ENCODE measurements at places on chromosomes 7 and 10.

GRCh38 chr10:64619102-64619501 is 1097.9 kb downstream of the REEP3 start:
- DNase-seq, result no peak

GRCh38 chr7:16561943-16562342 is 35.3 kb downstream of the LRRC72 start:
- DNase-seq, result no peak

DNA sequence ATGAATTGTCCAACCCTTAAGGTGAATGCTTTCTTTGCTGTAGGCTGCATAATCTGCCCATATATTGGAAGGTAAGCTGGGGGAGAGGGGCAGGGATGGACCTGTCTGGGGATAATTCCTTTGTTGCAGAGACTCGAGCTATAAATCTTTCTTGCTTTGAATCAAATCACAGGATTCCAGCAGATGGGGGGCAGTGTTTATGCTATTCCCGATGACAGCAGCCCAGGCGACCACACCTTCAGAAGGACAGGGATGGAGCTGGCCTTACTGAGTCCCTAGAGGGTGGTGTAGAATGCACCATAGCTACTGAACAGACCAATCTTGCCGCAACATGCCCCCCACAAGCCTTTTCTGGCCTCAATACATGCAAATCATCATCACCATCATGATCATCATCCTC is 2.5 kb downstream of the PODXL start:
- no peak for DNase-seq

- DNase-seq, result peak; percentile 37
These were observed 71.5 kb downstream of the ZMIZ1 start for GRCh38 chr10:79140085-79140793.

DNA sequence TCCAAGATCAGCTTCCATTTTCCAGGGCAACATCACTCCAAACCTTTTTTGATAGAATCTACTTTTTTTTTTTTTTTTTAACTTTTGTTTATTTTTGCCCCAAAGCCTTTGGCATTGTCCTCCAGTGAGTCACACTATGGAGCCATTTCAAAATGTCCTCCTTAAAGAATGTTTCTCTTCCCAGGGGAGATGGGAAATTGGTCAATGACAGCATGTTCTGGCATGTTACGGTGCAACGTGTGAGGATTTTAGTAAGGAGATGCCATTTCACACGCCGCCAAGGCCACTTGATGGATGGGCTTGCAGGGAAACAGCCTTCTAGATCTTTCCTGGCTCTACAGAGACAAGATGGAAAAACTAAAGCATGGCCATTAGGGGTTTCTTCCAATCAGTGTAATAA is 30.7 kb upstream of the TRIL start:
- no peak for DNase-seq

GRCh38 chr7:91636129-91636724 is 244.3 kb downstream of the MTERF1 start:
- peak; percentile 4 for DNase-seq

DNA sequence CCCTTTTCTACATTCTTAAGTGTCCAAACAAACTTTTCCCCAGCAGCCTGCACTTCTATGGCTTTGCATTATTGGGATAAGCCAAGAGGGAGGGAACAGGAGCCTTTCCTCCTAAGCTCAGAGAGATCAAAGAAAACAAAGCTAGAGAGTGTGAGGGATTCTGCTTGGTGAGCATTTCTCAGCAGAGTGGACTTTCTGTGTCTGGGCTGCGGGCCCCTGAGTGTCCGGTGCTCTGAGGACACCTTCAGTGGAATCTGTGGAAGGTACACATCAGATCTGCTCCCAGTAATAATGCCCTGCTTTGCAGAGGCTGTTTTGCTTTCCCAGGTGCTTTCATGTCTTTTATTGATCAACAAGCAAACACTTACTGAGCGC is 50.2 kb downstream of the KCNMA1 start:
- DNase-seq, result no peak

GRCh38 chr7:135197343-135197742 is 14.0 kb downstream of the WDR91 start:
- no peak for DNase-seq

- DNase-seq, result no peak
These were observed 352.7 kb downstream of the CXCL12 start for GRCh38 chr10:44032216-44032615.

DNA sequence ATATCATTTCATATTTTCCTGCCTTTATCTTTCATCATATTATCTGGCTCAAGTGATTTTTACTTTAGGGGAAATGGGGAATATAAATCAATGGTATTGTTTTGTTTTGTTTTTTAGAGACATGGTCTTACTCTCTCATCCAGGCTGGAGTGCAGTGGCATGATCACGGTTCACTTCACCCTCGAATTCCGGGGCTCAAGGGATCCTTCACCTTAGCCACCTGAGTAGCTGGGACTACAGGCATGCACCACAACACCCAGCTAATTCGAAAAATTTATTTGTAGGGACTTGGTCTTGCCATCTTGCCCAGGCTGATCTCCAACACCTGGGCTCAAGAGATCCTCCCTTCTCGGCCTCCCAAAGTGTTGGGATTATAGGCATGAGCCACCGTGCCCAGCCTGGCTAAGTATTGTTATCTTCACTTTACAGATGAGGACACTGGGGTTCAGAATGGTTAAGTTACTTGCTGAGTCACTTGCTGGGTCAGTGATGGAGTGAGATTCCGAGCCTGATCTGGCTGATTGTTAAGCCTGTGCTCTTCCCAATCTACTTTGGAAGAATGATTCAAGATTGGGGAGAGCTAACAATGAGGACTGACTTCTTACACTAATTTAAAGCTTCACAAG is 3.7 kb upstream of the SLC16A9 start:
- DNase-seq, result no peak

DNA sequence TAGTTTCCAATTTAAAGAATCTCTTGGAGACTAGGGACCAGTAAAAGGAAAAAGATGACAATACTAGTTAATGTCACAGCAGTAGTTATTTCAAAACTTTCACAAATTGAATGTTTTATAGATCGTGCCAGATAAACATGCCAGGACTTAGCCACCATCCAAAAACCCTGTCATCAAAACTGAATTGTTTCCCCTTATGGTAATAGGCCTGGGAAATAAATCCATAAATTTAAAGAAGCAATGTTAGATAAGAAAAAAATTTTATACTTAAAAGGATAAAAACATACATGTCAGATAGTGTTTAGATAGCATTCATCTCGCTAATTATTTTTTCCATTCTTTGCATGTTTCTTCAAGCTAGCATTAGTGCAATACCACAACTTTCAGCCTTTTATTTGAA is 71.2 kb downstream of the SUGCT start:
- no peak for DNase-seq

DNA sequence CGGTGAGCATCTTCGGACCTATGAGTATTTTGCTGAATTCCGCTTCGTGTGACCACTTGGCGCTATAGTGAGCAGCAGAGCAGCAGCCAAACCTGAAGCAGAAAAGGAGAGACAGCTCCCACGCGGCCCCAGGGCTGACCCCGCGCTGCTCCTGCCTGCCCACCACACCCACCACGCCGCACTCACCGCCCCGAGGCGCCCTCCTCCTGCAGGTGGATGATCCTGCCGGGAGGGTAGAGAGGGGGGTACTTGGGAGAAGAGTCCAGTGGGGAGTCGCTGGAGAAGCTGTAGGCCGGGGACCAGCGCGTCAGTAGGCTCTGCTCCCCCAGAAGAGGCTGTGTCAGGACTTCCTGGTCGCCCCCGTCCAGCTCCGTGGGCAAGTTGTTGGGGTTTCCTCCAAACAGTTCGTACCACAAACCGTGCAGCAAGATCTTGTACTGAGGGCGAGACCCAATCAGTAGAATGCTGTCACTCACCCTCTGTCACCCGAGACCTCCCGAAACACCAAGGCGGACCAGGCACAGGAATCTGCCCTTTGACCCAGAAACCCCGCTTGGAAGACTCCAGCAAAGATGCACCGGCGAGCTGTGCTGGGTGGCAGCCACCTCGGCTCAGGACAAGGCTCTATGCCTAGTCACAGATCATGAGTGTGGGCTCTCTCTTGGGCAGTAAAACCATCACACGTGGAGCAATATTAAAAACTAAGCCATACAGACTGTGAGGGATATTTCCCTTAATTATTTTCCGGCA is 37.6 kb downstream of the DAGLB start:
- DNase-seq, result no peak

DNA sequence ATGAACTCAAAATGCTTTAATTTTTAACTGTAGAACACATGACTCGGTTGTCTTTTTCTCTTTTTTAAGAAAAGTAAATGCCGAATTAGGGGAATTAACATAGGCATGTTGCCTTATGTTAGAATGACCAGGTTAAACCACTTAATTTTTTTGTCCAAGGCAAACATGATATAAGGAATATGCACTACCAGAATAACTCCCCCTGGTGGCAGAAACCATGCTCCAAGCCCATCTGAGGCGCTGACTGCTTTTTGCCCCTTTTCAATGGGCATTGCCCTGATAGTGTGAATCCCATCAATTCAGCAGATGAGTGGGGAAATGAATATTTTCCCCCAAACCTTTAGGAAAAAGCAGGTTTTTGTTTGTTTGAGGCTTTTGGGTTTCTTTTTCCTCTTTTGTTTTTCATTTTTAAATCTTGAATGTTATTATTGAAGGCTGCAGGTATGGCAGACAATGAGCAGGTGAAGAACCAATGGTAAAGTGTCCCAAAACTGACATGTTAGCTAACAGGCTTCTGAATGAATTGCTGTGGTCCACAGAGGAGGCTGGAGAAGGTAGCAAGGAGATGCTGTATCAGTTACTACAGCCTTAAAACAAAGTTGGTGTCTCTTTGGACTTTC is 284.3 kb downstream of the SORCS3 start:
- peak; percentile 6 for DNase-seq

DNA sequence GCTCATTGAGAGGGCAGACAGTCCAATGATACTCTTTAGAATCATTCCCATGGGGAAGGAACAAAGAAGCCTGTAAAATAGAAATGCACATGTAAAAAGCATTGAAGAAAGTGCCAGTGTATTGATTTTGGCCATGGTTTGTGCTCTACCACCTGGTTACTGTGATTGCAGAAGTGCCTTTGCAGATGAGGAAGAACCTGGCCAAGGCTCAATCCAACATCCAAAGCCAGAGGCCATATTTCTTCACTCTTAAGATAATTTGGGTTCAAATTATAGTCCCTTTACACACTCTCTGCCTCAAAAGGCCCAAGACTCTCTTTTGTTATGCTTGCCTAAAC is 122.1 kb downstream of the EGFR start:
- no peak for DNase-seq

- DNase-seq, result no peak
These were observed 219.2 kb upstream of the CTBP2 start for GRCh38 chr10:125379592-125379991.

- DNase-seq, result no peak
These were observed 984.8 kb upstream of the LRRTM3 start for GRCh38 chr10:65940816-65941662.

- no peak for DNase-seq
These were observed 96.8 kb downstream of the DKK1 start for GRCh38 chr10:52410916-52411315.

DNA sequence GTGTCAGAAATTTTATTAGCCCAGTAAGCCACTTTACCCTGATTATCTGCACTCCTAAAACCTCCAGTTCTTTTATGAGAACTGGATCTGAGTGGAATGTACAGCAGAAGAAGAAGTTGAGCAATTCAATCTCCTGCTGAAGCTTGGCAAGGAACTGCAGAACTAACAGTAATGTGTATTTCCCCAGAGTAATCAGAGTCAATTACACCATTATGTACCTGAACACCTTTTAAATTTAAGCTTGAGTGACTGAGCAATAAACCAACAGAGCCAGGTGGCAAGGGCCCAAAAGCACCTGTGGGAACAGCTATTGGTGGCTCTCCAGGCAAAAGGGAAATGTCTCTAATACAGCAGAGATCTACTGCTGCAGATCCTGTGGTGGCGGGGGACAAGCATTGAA is 40.1 kb upstream of the AKR1C2 start:
- DNase-seq, result peak; percentile 30

DNA sequence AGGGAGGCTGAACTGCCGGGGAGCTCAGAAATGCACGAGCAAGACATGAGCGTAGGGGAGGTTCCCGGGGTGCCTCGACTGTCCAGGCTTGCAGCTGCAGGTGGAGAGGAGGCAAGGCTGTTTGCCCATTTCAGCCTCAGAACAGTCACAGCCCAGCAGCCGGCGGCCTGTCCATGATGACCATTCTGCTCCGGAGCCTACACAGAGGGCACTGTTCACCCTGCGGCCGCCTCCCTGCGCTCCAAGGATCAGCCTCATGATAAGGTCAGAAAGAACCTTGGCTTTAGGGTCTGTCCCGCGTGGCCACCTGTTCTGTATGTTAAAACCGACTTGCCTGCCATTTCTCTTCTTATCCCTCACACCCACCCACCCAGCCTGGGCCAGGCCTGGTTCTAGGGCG is 21.9 kb upstream of the CFAP46 start:
- no peak for DNase-seq

DNA sequence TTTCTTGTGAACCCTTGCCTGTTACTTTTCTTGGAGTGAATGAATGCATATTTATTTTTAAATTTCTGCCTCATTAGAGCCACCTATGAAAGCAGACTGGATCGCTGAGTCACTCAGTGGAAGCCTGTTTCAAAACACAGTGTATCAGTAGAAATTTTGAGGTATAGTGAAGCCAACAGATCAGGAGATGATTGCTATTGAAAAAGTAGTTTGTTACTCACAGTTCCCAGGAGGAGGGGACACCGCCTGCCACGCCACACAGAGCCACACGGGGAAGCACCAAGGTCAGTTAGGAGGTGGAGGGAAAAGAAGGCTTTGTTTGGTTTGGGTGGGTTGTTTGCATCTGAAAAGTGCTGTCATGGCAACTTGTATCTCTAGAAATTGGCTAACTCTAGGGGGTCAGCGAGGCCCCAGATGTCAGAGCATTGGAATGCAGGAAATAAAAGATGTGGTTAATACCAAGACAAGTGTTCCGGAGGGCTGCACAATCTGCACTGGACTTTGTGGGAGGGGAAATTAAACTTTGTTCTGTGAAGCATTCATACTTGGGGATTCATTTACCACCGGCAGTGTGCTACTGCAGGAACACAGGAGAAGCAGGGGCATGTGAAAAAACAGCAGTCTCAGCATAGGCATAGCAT is 106.4 kb upstream of the SDK1 start:
- DNase-seq, result peak; percentile 11
